ENCODE measurements at places on chromosomes 12 and 14.

DNA sequence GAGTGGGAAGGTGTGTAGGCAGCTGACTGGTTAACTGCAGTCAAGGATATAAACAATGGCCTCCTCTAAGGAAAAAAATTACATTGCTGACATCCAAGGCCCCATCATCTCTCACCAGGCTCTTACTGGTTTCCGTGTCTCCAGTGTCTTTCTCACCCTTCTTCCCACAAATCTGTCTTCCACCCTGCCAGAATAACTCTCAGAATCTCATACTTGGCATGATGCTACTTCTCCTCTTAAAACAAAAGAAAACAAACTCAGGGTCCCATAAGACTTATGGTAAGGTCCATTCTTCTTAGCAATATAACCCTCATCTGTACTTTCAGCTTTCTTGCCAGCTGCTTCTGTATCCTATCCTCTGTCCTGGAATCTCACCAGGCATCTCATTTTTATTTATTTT lies 68.9 kb downstream of the SUSD6 start:
- no peak for DNase-seq

GRCh38 chr12:108933949-108934348 lies 54.1 kb downstream of the DAO start:
- no peak for DNase-seq

GRCh38 chr14:83257466-83258439 lies 1724.1 kb upstream of the SEL1L start:
- DNase-seq = no peak

DNA sequence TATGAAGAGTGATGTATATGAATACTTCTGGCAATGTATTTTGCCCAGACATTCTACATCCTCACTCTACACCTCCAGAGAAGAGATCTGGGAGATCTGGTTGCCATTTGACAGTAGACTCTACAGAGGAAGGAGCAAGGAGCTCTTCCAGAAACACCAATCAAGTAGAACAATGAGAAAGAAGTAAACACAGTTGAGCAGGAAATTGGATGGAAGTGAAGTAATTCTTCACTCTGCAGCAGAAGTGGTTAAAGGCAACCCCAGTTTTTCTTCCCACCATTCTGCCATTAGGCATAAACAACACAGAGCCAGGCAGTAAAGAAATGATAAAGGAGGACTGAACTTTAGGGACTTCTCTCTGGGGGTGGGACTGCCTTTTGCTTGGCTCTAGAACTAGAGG lies 48.5 kb upstream of the PRICKLE1 start:
- no peak for DNase-seq

- DNase-seq = no peak
Observed at GRCh38 chr12:175250-175649, 38.7 kb downstream of the SLC6A12 start.

- DNase-seq = peak; percentile 8
Observed at GRCh38 chr12:94875525-94875924, 128.0 kb downstream of the NDUFA12 start.

DNA sequence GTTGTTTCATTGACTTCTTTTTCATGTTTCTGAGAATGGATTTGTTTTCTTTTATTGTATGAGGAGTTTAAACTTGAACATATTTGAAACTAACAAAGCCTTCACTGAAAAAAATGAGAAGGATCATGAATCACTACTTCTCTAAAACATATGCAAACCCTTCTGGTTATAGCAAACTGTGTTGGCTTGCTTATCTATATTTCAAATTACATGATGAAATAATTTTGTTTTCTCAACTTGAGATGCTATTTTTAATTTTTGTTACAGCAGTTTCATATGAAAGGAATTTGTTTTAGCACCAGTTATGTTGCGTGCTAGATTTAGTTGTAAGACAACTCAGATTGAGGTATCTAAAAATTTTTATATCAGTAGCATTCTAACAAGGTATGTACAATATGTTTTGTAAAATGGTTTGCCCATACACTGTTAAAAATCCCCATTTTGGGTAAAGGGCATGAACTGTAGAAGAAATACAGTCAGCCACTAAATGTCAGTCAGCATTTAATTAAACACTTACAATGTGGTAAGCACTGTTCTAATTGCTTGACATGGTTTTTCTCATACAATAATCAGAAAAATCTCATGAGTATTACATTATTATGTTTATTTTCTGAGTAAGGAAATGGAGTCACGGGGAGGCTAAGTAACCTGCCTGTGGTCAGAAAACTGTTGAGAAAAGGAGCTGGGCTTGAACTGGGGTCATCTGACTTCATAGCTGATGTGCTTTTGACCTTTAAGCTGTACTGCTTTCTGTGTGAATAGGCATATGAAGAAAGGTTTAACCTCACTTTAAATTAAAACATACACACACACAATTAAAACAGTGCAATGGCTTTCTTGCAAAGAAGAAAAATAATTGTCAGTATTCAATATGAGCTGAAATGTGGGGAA lies 105.7 kb downstream of the PLEKHA5 start:
- DNase-seq = no peak

DNA sequence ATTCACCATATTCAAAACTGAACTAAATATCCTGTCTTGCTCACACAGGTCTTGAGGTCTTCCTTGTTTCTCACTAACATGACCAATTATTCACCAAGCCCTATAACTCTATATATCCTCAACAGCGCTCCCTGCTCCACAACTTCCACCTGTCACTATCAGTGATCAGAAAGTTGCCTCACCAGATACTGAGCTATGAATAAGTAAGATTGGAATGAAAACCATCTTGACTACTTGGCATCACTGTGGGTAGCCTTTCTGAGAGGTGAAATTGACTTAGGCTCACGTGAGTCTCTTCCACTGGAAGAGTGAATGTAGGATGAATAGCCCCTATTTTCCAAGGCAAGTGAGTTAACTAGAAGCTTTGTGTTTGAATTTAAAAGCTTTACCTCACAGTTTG lies 167.1 kb downstream of the PIK3C2G start:
- DNase-seq = peak; percentile 36

GRCh38 chr12:114638790-114639435 lies 45.1 kb downstream of the TBX3 start:
- DNase-seq = no peak

GRCh38 chr14:79436335-79436734 lies 775.0 kb downstream of the DIO2 start:
- no peak for DNase-seq

DNA sequence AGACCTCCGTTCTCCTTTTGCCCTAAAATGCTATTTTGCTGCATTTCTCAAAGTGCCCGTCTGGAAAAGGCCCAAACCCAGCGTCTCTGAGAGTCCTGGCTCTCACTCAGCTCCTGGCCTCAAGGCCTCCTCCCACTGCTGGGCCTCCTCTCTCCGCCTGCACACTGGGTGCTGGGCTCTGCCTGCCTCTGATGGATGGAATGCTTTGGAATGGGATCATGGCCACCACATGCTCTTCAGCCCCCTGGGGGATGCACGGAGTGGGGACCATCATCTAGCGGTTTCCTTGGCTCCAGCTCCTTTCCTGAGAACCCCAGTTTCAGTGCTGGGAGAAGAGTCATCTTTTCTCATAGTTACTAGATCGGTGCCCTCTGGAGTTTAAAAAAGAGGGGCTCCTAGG lies 65.2 kb downstream of the KDM2B start:
- no peak for DNase-seq

All from urothelium cell line (cell line).